ENCODE measurements at places on chromosomes 6 and 20.

DNA sequence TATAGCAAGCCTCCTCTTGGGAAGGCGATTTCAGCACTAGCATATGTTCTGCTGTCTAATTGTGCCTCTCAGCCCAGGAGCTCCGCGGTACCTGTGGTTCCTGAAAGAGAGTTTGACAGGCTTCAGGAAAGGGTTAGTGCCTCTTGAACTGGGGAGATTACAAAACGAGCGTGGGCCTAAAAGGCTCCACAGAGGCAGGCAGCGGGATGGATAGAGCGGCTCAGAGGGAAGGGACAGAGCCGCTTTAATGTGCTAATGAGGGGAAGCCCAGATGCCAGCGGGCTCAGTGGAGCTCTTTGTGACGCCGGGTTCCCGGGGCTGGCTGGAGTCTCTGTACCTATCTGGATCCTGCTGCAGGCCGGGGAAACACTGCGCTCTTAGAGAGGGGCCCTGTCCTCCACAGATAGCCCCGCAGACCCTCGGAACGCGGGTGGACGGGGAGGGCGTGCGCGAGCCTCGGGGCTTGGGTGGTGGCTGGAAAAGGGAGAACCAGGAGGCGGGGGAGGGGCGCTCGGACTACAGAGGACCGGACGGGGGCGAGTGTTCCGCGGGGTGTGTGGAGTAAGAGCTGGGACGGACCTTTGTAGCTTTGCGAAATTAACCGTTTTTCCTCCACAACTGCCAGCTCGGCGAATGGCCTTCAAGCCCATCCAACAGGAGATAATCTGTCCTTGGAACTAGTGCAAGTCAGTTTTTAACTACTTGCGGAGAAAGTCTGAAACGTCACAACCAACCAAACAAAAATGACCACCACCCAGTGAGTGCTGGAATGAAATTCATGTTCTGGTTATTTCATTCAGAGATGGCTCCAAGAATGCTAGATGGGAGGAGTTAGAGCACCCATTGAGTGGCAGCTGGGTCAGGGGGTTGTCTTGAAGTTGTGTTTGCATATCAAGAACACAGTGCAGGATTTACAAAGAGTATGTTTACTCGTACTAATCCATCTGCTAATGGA, 13.0 kb downstream of the SLC35F1 start:
- no peak for DNase-seq

GRCh38 chr6:41638002-41638934, at the start of gene MDFI:
Gene MDFI, plus strand, starts transcription at chr6:41638468. Its CDS starts 282 bp downstream, at chr6:41638750.
- DNase-seq = no peak

GRCh38 chr20:16124911-16125776, 448.1 kb downstream of the KIF16B start:
- no peak for DNase-seq

DNA sequence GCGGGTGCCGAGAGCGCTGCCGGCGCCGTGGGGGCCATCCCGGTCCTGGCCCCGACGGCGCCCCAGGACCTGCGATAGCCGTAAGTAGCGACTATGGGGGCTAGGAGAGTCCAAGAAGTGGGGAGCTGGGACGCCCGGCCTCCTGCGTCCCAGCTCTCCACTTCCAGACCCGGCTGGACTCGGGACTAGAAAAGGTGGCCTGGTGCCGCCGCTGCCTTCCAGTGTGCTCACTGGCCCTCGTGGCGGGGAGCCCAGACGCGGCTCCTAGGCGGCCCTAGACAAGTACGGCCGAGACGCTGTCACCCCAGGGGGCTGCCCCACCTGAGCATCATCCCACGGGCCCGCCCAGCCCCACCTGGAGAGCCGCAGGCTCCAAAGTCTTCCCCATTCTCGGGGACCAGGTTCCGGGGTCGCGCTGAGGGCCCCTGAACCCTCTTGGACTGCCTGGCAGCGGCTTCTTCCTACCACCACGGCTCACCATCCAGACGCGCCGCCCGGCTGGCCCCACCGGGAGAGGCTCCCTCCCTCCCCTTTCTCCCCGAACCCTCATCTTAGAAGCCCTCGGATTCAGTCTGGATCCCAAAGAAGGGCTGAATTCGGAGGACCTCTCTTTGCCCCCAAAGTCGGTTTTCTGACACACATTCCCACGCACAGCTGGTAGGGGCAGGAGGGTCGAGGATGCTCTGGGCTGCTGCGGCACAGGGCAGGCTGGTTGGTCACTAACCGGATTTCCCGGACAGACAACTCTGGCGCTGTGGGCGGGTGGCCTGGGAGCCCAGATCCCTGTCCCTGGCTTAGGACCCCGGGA, 870 bp upstream of the MDFI start:
- DNase-seq = no peak

DNA sequence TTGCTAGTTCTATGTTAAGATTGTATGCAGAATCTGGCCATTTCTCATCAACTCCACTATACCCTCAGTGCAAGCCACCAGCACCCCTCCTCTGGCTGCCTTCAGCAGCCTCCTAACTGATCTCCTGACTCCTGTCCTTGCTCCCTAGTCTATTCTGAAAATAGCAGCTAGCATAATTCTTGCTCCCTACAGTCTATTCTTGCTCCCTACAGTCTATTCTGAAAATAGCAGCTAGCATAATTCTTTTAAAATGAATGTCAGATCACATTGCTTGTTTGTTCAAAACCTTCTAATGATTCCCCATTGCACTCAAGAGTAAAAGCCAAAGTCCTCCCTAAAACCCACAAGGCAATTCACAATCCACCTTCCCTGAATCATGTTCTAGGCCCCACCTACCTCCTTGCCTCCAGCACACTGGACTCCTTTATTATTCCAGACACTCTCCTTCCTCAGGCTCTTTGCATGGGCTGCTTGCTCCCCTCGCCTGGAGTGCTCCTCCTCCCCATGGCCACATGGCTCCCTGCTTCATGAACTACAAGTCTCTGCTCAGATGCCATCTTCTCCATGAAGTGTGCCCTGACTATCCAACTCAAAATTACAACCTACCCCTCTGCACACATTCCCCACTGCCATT, 164.2 kb upstream of the TNFAIP3 start:
- no peak for DNase-seq

- peak; percentile 66 for DNase-seq
These were observed at the start of gene VARS1 for GRCh38 chr6:31795616-31796298. Gene VARS1, minus strand, starts transcription at chr6:31795752. Its CDS starts 535 bp downstream, at chr6:31795217.

DNA sequence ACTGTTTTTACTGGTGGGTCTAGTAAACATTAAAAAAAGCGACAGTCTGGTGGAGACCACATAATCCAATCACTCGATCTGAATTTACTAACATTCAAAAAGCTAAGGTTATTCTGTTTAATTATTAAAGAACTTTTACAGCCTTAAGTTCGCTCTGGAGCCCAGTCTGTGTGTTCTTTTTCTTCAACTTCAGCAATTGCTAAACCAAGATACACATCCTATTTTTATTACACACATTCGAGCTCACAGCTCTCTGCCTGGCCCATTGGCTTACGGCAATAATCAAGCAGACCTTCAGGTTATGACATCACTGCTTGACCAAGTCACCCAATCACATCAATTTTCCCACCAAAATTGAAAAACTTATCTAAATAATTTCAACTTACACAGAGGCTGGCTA, 57.4 kb upstream of the PRSS16 start:
- no peak for DNase-seq

DNA sequence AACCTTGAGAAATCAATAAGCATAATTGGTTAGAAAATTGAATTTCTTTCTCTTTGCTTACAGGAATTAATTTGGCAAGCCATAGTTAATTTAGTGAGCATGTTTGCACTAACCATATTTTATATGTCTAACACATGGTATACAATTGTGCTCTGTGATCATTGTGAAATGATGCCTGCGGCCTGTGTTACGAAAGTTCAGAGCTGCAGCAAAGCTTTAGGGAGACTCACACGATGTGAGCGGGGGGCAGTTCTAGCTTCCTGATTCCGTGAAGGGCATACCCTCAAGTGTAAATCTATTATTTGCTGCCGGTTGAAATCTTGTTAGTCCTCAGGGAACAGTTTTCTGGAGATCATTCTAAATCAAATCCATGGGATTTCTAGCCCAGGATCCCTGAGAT, 25.5 kb upstream of the ADTRP start:
- DNase-seq = no peak

- DNase-seq = no peak
These were observed 146.4 kb upstream of the GGTLC1 start for GRCh38 chr20:24134930-24135329.

- no peak for DNase-seq
These were observed 502 bp upstream of the HACE1 start for GRCh38 chr6:104860221-104860620.

Measured in NCI-H1417 treated with DMSO at 0.1 percent for 48 hours (cell line).